ENCODE measurements at places on chromosomes 13 and 19. TPM values are rescaled to one million over a fixed set of nuclear protein-coding genes. Genes with fewer than 3 reads are reported as not detected.

DNA sequence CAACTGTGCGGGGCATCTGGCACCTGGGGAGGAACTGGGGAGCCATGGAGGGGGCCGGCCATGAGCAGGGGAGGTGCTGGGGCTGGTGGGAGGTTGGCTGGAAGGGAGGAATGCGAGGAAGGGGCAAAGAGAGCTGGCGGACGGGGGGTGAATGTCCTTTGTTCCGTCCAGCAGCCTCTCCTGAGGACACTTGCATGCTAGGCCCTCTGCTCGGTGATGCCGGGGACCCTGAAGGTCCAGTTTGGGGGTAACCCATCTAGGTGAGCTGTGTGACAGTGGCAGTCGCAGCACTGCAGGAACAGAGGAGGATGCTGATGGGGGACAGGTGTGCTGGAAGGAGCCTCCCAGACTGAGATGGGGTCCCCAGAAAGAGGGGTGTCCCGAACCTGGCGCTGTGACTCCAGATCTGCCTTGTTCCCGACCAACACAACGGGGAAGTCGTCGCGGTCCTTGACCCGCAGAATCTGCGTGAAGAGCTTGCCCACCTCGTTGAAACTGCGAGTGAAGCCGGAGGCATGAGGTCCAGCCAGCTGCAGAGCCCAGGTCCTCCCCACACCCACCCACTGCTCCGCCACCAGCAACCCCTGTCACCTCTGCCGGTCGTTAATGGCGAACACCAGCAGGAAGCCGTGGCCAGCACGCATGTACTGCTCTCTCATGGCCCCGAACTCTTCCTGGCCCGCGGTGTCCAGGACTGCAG lies 3.6 kb downstream of the RRAS start:
- DNase-seq = no peak

DNA sequence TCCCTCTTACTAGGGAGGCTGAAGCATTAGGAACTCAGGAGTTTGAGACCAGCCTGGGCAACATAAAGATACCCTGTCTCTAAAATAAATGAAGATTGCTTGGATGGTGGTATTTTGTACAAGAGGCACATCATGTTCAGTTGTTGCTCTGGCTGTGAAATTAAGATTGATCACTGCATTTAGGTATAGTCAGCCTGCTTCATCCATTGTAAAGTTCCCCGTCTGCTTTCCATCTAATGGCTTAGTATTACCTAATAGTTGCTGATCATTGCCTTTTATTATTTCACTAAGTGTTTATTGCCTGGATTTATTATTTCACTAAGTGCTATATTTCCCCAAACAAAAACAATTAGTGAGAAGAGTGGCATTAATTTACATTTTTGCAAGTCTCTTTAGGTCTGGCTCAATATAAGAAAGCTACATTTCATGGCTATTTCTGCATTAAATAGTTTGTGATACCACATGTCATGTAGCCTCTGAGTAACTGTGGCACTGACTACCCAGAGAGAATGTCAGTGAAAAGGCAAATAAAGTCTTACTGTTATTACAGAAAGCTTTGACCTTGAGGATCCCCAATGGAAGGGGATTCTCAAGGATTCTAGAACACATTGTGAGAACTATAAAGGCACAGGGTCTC lies 45.0 kb upstream of the ZMYM5 start:
- no peak for DNase-seq

DNA sequence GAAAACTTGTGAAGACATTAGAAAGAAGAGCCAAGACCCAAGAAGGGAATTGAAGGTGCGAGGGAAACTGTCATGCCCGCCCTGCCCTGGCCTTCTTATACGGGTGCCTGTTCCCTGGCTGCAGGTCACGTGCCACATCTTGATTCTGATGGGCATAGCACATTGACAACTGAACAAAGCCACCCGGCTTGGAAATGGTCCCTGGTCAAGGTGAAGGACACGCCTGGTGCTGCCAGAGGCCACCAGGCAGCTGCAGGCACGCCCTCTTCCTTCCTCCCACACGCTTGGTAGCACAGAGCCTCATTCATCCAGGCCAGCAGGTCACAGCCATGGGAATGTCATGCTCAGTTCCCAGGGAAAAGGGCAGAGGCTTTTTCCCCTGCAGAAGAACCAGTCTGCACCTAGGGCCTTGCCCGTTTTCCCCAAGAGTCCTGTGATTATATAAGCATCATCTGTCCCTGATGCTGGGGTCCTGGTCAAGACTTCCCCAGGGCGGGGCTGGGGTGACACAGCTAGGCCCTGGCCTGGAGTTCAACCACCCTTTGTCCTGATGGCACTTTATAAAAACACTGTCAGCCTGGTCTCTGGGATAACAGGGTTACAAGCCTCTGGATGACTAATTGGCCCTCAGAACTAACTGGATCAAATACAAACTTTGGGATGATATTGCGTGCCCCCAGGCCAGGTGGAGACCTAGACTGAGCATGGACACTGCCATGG lies 56.0 kb downstream of the CDADC1 start:
- DNase-seq = no peak

DNA sequence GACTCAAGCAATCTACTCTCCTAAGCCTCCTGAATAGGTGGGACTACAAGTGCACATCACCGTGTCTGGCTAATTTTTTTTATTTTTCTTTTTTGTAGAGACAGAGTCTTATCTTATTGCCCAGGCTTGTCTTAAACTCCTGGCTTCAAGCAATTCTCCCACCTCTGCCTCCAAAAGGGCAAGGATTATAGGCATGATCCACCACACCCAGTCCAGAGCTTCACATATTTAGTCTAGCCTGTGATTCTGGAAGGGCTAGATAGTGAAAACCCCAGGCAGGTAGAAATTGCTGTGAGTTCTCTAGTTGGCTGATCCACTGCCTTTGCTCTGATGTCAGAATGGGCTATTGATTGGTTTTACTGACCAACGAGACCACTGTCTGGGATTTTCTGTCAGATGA lies 854.6 kb upstream of the MIR17HG start:
- DNase-seq = no peak

DNA sequence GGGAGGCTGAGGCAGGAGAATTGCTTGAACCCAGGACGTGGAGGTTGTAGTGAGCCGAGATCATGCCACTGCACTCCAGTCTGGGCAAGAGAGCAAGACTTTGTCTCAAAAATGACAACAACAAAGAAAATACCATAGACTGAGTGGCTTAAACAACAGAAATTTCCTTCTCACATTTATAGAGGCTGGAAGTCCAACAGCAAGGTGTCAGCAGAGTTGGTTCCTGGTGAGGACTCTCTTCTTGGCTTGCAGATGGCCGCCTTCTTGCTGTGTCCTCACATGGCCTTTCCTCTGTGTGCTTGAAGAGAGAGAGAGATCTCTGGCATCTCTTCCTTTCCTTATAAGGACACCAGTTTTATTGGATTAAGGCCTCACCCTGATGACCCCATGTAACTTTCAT lies 56.1 kb upstream of the ADGRE5 start:
- no peak for DNase-seq

Gene FAM83E
- 1.9 TPM for polyA plus RNA-seq

GRCh38 chr19:35165200-35166058 lies 10.9 kb downstream of the FXYD5 start:
- no peak for DNase-seq

Gene GPALPP1
- 57.9 TPM for polyA plus RNA-seq

GRCh38 chr19:38466050-38466449 lies 32.6 kb downstream of the RYR1 start:
- DNase-seq = no peak

DNA sequence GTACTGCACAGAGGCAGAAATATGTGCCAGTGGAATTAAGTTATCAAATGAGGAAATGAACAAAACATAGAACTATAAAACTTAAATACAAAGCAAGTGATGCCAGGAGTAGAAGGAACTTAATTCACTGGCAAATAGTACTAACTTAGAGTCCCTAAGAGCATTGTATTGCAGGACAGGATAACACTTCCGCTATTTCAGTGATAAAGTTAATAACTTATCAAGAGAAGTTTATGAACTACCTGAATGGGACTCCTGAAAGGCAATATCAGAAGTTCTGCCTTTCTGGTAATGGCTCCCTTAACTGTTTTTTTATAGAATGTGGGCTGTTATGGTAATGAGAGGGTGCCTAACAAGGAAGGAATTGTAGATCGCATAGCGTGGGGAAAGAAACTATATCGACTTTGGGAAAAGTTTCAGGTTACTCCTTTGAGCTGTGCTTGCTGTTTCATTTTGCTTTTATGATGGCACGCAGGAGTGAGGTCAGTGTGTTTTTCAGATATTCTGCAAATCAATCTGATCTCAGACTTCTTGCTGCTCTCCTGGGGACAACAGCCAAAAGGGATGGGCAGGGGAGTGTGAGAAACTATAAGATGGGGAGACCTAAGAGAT lies 95.3 kb upstream of the MLNR start:
- no peak for DNase-seq

Gene SLC17A7
- polyA plus RNA-seq = 0.28 TPM

GRCh38 chr13:49064476-49064875 lies 88.8 kb downstream of the FNDC3A start:
- DNase-seq = no peak

Gene SLC10A2
- 0.46 TPM for polyA plus RNA-seq

DNA sequence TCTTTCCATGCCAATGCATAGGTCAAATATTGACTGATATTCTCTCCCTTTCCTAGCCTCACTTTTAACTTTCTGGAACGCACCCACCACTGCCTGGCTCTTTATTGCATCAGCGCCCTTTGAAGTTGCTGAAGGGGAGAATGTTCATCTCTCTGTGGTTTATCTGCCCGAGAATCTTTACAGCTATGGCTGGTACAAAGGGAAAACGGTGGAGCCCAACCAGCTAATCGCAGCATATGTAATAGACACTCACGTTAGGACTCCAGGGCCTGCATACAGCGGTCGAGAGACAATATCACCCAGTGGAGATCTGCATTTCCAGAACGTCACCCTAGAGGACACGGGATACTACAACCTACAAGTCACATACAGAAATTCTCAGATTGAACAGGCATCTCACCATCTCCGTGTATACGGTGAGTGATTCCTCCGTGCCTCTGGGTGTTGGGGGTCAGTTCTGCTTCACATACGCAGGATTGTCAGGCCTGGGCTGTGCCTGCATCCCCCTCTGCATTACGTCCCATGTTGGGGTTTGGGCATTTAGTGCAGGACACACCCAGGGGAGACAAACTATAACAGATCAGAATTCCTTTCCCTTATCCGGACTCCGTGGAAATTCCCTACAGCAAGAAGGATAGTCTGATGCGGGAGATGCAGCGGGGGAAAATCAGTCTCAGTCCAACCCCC lies 1.3 kb downstream of the CEACAM21 start:
- DNase-seq = no peak

GRCh38 chr13:101515504-101515903 lies 63.0 kb downstream of the ITGBL1 start:
- DNase-seq = no peak

Gene KIR3DL2
- not detected for polyA plus RNA-seq

DNA sequence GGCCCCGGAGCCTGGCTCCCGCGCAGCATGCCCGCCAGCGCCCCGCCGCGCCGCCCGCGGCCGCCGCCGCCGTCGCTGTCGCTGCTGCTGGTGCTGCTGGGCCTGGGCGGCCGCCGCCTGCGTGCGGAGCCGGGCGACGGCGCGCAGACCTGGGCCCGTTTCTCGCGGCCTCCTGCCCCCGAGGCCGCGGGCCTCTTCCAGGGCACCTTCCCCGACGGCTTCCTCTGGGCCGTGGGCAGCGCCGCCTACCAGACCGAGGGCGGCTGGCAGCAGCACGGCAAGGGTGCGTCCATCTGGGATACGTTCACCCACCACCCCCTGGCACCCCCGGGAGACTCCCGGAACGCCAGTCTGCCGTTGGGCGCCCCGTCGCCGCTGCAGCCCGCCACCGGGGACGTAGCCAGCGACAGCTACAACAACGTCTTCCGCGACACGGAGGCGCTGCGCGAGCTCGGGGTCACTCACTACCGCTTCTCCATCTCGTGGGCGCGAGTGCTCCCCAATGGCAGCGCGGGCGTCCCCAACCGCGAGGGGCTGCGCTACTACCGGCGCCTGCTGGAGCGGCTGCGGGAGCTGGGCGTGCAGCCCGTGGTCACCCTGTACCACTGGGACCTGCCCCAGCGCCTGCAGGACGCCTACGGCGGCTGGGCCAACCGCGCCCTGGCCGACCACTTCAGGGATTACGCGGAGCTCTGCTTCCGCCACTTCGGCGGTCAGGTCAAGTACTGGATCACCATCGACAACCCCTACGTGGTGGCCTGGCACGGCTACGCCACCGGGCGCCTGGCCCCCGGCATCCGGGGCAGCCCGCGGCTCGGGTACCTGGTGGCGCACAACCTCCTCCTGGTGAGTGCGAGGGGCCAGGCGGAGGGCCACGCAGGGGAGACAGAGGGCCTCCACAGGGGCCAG lies at the start of gene KL:
Gene KL (plus strand): TSS at position 10 of the 909 bp plus-strand sequence. CDS start 18 bp downstream, at position 28.
- DNase-seq = no peak

- no peak for DNase-seq
These were observed 11.4 kb downstream of the EFNB2 start for GRCh38 chr13:106524108-106524507.

- DNase-seq = no peak
These were observed 8.0 kb downstream of the KLC3 start for GRCh38 chr19:45348367-45349125.

Gene KCNN4
- polyA plus RNA-seq = 2.3 TPM

- no peak for DNase-seq
These were observed 210.7 kb upstream of the EDNRB start for GRCh38 chr13:78129359-78129758.

DNA sequence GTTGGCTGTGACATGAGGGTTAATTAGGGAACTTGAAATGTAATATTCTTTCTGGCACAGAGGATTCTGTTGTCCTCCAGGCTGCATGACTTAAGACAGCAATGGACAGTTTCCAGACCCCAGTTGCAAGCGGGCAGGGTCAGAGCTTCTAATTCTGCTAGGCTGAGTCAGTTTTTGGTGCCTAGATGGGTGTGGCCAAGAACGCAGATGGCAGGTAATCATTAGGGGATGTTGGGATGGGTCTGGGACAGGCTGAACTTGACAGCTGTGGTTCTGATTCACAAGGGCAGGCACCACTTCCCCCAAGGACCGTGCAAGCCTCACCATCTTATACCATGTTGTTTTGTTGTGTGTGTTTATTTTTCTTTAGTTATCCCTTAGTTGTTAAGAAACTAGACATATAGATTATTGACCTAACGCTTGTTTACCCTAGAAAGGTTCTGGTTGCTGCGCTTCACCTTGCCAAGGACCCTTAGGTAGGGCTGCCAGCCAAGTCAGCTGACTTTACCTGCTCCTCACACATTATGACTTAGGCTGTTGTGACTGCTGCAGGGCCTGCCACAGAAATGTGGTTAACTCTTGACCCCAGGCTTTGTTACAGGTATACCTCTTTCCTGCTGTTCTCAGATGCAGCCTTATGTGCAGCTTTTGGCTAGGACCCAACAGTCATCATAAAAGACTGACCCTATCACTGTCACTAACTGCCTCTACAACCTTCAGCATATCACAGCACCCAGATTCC lies 117.7 kb upstream of the KLF12 start:
- no peak for DNase-seq

Gene OR7C2
- polyA plus RNA-seq = not detected

DNA sequence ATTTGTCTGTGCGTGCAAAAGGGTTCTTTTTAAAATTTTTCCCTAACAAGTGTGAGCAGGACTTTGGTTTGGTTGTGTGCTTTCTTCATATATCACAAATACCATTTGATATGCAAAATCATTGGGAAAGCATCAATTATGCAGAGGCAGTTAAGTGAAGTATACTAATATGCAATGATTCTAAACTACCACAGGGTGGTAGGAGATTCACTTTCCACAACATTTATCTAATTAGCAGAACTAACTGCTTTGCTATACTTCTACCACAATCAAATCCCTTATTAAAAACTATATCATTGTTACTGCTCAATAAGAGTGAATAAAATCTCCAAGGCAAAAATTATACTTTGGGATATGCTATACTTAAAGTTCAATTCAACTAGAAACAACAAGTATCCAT lies 2738.9 kb upstream of the PCDH20 start:
- DNase-seq = no peak

- no peak for DNase-seq
These were observed 24.3 kb downstream of the FGF21 start for GRCh38 chr19:48779636-48780035.

Gene ZNF536
- polyA plus RNA-seq = 2.1 TPM
